Activated CD4-positive, alpha-beta T cell treated with anti-CD3 and anti-CD28 coated beads, Interleukin-2, Interleukin-6, amounts not matched to agents 100 ng/mL and 50 ng/mL, durations not matched to agents 16 hours and 8 hours (primary cell): ENCODE measurements at places on chromosomes 4 and X.
A peak's percentile ranks its signal among the peaks of the same experiment; 100 is the strongest.

DNA sequence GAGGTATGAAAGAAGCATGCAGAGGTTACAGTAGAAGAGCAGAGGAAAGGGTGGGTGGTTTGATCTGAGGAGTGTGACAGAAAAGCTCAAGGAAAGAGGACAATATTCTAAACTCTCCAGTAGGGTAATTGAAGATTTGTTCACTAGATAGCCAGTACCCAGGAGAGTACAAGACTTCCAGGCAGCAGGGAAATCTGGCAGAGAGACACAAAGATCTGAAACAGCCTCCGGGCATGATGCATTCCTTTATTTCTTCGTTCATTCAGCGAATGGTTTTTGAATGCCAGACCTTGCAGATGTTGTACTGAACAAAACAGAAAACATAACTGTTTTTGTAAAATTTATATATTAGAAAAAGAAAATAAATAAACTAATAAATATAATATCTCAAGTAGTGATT is 766.6 kb downstream of the FAT4 start:
- no peak for DNase-seq

GRCh38 chrX:97402903-97403302 is 519.2 kb downstream of the RPA4 start:
- peak; percentile 65 for DNase-seq

DNA sequence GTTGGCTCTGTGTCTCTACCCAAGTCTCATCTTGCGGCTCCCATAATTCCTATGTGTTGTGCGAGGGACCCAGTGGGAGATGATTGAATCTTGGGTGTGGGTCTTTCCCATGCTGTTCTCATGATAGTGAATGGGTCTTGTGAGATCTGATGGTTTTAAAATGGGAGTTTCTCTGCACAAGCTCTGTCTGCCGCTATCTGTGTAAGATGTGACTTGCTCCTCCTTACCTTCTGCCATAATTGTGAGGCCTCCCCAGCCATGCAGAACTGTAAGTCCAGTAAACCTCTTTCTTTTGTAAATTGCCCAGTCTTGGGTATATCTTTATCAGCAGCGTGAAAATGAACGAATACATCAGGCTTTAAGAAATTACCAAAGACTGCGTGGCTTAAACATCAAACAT is 31.2 kb downstream of the STIM2 start:
- DNase-seq, result no peak

- DNase-seq, result peak; percentile 62
These were observed 23.6 kb downstream of the CA5B start for GRCh38 chrX:15761564-15762191.

DNA sequence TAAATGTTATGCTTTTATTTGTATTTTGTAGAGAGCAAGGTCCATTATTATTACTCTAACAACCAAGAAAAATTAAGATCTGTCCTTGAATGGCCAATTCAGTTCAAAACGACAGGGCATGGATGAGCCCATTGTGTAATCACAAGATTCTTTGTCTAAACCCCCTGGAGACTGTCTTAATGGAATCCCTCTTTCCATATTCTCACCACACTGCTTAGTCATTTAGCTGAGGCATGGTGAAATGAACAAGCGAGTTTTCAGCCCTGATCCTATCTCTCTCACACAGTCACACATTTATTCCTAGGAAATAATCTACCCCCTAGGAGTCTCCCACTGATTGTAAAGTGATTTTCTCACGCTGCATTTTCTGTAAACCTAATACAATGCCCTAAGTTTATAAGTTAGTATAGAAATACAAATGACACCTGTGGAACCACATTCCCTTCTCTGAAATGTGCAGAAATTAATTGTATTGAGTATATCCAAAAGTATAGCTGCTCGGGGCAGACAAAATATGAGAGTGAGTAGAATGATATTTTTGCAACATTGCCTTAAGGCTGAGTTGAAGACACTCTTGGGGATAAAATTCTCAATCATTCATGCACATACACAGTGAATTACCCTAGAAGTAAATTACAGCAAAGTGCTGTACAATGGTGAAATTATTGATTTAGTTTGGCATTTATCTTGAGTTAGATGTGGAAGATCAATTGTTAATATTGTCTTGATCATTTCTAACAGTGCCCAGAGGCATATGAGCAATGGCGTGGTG is 119.7 kb upstream of the PCDH7 start:
- no peak for DNase-seq

DNA sequence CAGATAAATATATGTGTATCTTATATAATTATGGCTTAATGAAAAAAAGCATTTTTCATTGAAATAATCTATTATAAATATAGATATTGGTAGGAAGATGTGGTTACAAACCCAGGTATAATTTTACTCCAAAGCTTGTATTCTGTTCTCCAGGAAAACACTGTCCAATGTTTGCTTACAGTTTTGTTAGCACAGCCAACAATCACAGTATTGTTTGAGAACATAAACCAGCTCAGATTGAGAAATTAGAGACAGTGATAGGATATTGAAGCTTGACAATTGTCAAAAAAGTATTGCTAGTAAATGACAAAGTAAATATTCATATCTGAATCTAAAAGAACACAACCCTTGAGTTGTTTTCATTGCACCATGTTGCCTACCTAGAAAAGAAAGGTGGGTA is 228.8 kb downstream of the ADGRL3 start:
- no peak for DNase-seq

- DNase-seq, result no peak
These were observed 5.0 kb downstream of the TDO2 start for GRCh38 chr4:155908187-155909139.
